KBM-7 (cell line): ENCODE measurements at places on chromosomes 13 and 19.

DNA sequence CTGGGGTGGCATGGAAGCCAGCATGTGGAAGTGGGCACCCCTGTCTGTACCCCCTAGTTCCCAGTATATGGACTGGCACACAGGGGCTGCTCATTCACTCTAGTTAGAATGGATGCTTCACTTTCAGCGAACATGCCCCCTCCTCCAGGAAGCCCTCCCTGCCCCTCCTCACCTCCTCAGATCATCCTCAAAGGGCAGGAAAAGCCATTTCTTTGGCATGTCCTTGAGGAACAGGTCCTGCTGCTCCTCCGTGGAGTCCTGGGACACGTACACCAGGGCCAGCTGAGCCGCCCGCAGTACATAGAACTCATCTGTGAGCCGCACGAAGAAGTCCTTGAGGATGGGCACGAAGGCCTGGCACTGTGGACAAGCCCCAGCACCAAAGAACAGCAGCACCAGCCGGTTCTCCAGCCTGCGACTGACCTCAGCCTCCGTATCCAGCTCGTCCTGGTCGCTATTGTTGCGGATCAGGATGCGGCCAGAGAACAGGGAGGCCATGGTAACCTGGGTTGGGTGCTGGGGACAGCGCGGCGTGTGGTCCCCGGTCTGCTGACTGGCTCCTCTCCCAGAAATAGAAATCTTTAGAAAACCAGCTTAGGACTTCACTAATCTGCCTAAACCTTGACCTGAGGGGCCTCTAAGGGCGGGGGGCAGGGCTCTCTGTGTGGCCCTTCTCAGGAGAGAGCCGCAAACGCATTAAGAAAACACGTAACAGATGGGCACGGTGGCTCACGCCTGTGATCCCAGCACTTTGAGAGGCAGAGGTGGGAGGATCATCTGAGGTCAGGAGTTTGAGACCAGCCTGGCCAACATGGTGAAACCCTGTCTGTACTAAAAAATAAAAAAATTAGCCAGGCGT, at the start of gene NXNL1:
NXNL1 (minus strand) TSS at position 555 of the 859 bp plus-strand sequence; CDS start at position 498, 57 bp downstream.
- DNase-seq: no peak

- DNase-seq: no peak
These were observed 213.4 kb downstream of the TSHZ3 start for GRCh38 chr19:31135841-31136240.

DNA sequence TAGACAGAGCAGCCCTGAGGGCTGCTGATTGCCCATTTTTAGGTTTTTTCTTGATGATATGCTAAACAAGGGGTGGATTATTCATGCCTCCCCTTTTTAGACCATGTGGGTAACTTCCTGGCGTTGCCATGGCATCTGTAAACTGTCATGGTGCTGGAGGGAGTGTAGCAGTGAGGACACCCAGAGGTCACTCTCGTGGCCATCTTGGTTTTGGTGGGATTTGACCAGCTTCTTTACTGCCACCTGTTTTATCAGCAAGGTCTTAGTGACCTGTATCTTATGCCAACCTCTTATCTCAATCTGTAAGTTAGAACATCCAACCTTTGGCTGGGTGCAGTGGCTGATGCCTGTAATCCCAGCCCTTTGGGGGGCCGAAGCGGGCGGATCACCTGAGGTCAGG, 148.0 kb downstream of the PTPRS start:
- DNase-seq: no peak

DNA sequence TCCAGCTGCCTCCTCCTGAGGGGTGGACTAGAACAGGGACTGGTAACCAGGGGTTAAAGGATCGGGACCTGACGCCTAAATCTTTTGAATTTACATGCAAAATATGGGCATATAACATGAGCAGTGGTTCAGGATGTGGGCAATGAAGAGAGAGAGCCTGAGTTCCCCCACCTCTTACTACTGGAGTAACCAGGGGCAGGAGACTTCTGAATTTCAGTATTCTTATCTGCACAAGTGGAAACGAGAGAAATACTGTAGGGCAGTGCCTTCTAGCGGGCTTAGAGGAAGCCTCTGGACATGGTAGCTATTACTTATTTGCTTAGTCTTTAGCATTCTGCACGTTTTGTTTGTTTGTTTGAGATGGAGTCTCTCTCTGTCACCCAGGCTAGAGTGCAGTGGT, 26.3 kb downstream of the BCAT2 start:
- DNase-seq: no peak

GRCh38 chr13:37997641-37998040, 128.1 kb upstream of the TRPC4 start:
- no peak for DNase-seq

DNA sequence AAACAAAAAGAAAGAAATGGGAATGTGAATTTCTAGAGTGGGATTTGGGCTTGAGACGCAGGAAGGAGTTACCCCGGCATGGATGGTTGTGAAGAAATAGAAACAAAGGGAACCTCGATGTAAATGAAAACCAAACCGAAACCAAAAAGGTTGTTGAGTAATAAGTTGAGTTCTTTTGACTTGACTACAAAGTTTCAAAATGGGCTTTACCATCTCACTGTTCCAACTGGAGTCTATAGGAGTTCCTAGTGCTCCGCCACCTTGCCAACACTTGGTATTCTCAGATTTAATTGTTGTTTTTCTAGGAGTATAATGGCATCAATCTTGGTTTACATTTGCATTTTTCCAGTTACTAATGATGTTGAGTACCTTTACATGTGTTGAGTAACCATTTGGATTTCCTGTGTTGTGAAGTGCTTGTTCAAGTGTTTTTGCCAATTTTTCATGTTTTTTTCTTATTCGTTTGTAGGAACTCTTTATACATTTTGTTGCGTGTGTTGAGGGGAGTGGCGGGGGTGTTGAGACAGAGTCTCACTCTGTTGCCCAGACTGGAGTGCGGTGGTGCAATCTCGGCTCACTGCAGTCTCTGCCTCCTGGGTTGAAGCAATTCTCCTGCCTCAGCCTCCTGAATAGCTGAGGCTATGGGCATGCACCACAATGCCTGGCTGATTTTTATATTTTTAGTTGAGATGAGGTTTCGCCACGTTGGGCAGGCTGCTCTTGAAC, 9.2 kb downstream of the UBE2S start:
- DNase-seq: no peak

DNA sequence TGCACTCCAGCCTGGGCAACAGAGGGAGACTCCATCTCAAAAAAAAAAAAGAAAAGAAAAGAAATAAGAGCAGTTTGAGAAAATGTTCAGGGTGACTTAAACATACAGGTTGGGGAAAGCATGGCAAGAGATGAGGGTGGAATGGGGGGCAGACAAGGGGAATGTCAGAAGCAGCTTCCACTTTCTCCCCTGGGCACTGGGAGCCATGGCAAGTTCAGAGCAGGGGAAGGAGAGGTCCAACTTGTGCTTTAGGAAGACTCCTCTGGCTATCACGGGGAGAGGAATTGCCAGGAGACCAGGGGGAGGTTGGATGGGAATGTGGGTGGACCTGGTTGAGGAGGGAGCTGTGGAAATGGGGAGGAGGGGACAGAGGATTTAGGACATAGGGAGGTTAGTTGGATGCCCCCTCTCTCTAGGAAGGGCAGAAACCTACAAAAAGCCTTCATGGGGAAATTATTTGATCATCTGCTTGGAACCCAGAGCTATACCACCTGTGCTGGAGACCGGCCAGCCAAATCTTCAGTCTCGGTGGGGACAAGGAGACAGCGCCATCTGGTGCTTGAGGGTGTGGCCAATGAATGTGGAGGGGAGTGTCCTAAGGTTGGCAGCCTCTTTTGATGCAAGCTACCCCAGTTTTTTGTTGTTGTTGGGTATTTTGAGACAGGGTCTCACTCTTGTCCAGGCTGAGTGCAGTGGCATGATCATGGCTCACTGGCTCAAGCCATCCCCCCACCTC, 7.3 kb upstream of the STRN4 start:
- peak; percentile 70 for DNase-seq

GRCh38 chr13:91647361-91647990, 249.1 kb downstream of the GPC5 start:
- no peak for DNase-seq

- no peak for DNase-seq
These were observed 7.4 kb downstream of the HPN start for GRCh38 chr19:35048911-35049411.

DNA sequence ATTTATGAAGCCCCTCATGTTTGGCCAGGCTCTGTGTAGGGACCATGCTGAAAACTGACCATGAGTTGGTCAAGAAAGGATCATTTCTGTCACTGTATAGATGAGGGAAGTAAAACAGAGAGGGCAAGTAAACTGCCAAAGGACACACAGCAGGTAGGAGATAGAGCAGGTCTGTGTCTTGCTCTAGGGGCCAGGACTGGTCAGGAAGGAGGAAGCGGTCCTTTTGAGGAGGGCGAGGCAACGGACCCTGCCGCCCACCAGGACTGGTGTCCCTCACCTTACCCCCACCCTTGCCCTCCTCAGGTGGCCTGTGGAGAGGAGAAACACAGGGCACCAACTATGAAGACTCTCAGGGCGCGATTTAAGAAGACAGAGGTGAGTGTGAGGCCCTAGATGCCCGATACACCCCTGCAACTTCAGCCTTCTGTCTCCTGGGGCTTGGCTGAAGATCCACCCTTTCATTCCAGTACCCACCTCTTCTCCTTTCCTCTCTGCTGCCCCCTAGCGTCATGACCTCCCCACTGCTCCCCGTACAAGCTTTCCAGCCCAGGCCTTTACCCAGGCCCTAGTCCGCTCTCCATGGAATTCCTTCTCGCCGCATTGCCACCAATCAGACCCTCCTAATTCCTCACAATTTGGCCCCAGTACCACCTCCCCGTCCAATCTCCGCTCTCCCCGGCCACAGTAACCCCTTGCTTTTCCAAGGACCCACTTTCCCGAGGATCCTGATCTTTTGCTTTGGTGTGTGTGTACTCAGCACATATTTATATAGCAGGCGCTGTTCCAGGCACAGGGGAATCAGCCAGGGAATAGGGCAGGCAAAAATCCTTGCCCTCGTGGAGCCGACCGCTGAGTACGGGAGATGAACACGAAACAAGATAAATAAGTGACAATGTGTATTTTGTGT, 3.9 kb downstream of the ANKRD24 start:
- DNase-seq: peak; percentile 87

- no peak for DNase-seq
These were observed 10.5 kb downstream of the ZNF526 start for GRCh38 chr19:42230571-42230970.

DNA sequence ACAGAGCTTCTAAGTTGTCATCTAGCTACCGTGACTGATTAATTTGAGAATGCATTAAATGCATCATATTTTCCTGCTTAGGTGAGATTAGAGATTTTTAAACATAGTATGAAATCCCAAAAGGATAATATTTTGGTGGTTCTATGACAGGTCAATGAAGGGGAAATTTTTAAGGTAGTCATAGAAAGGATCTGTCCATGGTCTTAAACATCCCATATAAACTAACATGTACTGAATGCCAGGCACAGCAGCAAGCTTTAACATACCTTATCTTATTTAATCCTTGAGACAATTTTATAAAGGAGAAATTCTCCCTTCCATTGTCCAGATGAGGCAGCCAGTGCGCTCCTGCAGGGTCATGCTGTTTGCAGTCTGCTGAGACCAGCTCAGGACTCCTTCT, 466.0 kb downstream of the FGF14 start:
- DNase-seq: no peak

- DNase-seq: no peak
These were observed 391.3 kb downstream of the TDRD3 start for GRCh38 chr13:60788156-60788829.

DNA sequence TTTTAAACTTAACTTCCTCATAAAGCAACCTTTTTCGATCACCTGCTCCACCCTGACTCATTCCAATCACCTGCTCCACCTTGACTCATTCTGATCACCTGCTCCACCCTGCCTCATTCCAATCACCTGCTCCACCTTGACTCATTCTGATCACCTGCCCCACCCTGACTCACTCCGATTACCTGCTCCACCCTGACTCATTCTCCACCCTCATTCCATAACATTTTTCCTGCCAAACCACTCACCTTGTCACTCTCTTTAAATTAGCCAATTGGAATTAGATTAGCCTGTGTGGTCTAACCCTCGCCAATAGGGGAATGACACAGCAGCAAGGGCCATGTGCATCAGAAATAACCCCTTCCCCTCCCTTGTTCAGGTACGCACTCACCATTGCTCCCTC, 31.9 kb upstream of the ZNF83 start:
- DNase-seq: no peak

DNA sequence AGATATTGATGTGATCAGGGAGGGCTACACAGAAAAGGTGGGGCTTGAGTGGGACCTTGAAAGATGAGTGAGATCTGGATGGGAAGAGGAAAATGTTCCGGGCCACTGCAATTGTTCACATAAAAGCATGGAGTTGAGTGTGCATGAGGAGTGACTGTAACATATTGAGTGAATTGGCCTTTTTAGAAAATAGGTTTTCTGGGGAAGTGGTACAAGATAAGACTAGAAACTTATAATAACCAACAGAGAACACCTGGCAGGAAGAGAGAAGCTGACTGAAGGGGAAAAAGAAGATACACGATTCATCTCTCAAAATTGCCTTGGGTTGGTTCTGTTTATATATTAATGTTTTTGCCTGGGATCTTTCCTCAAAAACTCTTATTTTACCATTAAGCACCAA, 32.2 kb downstream of the SLC10A2 start:
- no peak for DNase-seq

GRCh38 chr19:39539165-39539517, 820 bp downstream of the EID2 start:
- no peak for DNase-seq

GRCh38 chr13:20503088-20504083, 22.3 kb downstream of the CRYL1 start:
- DNase-seq: no peak

- DNase-seq: no peak
These were observed 374.3 kb downstream of the EFNB2 start for GRCh38 chr13:106161146-106161545.

DNA sequence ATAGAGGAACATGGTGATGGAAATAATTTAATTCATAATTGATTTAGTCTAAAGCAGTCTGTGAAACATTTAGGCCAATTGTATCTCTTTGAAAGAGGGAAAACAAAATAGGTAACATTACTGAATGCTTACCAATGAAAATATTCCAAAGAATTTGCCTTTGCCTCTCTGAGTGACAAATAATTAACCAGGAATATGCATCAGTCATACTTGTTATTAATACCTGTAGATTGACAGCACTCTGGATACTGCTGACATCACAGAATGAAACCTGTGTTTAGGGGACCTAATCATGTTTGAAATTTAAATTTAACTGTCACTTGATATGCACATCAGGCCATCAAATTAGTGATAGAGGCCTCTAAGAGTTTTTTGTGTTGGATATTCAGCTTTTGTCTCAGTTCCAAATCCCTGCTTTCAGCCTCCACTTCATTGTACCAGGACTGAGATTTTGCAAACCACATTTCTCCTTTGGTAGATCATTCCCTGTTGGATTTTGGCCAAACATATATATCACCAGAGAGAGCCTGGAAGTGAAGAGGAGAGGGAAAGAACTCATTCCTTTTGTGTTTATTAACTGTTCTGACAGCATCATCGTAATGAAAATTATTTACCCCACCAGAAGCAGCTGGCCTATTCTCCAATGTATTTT, 64.8 kb upstream of the KLHL1 start:
- no peak for DNase-seq

DNA sequence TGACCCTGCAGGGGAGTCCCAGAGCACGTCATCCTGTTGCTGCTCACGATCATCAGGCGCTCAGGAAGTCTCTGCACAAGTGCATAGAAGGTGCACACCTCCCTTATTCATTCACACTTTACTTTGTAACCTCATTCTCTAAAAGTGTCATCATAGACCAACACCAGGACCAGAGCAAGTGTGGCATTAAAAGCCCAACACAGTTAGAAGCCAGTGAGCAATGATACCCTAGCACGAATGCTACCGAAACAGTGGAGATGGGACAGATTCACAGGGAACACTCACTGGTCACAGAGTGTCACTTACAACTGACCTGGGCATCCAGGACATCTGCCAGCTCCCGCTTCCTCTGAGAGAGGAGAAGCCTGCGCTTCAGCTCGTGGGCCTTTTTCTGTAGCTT, 17.0 kb downstream of the HAUS8 start:
- no peak for DNase-seq

GRCh38 chr19:19650331-19650730, 6.9 kb upstream of the GMIP start:
- DNase-seq: no peak
